ENCODE measurements at places on chromosomes 12 and 14.

DNA sequence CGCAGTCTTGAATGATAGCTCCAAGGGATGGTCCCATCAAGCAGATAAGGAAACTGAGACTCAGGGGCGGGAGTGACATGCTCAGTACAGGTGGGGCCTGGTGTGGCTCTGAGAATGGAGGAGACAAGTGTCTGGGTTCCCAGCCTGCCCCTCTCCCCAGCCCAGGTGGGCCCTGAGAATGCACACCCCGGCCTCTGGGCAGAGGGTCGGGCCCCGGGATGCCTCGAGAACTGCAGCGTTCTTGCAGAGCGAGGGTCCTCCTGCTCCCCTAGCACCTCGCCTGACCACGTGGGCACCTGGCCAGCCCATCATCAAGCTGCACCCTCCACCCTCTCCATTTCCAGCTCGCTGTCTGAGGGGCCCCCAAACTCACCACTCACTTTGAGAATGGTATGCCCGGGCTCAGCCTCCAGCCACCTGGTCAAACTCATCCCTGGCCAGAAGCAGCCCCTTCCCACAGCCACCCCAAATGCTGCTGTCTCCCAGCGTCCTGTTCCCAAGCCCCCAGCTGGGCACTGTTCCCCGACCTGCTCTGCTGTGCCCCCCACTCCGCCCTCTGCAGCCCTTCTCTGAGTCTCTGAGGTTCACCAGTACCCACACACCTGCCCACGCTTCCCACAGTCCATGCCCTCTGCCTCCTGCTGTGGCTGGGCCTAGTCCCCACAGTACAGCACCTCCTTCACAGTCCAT lies 44.3 kb downstream of the CYP46A1 start:
- DNase-seq: no peak

GRCh38 chr12:28290262-28290661 lies 100.0 kb downstream of the CCDC91 start:
- DNase-seq: no peak

DNA sequence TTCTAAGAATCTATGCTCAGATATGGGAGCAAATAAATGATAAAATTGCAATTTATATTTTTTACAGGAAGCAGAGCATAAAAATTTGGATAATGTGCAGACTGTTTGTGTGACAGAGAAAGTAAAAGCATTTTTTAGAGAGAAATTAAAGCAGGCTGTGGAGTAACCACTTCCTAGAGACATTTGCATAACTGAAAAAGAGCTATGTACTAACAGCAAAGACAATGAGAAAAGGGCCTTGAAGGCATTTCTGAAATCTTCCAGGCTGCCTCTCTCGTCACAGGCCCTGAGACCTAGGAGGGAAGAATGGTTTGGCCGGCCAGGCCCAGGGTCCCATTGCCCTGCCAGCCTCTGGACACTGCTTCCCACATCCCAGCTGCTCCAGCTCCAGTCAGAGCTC lies 247.2 kb downstream of the ALX1 start:
- DNase-seq: no peak

DNA sequence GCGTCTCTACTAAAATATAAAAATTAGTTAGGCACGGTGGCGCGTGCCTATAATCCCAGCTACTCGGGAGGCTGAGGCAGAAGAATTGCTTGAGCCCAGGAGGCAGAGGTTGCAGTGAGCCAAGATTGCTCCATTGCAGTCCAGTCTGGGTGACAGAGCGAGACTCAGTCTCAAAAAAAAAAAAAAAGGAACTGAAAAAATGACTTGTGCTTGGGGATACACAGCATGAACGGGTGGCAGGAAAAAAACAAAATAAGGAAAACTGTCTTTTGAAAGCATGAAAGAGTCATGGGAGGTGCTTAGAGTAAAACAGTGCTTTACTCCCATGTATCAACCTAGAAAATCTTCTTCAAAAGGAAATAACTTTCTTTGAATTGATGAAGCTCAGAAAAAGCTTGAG lies 80.8 kb downstream of the TMTC1 start:
- no peak for DNase-seq

- DNase-seq: no peak
Measured at GRCh38 chr14:99475660-99476059, 5.0 kb downstream of the SETD3 start.

- no peak for DNase-seq
Measured at GRCh38 chr14:76985540-76986230, 42.8 kb downstream of the IRF2BPL start.

Measured in stimulated activated CD4-positive, alpha-beta T cell treated with anti-CD3 and anti-CD28 coated beads, Interleukin-4, amount 100 ng/mL, for 1 hour (primary cell).